ENCODE measurements at places on chromosomes 4 and X.

GRCh38 chrX:8847360-8847759, 46.2 kb upstream of the FAM9A start:
- DNase-seq = no peak

- no peak for DNase-seq
Observed at GRCh38 chrX:66915893-66916292, 277.0 kb upstream of the EDA2R start.

DNA sequence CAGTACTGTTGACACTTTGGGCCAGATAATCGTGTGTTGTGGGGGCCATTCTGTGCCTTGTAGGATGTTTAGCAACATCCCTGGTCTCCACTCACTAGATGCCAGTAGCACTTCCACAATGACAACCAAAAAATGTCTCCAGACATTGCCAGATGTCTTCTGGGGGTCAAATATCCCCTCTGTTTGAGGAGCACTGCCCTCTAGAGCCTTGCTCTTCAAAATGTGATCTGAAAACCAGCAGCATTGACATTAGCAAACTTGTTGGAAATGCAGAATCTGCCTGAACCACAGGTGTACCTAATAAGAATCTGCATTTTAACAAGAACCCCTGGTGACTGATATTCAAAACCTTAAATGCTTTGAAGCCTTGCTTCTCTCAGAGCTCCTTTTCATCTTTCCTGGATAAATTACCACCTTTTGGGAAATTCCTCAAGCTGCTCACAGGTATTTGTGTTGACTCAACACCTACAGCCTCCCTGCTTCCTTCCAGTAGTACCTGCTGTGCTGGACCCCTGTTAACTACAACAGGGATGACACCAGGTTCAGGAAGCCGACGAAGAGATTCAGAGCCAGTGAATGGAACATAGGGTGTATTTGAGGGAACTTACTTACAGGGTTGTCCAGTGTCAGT, 459.0 kb upstream of the NR3C2 start:
- no peak for DNase-seq

DNA sequence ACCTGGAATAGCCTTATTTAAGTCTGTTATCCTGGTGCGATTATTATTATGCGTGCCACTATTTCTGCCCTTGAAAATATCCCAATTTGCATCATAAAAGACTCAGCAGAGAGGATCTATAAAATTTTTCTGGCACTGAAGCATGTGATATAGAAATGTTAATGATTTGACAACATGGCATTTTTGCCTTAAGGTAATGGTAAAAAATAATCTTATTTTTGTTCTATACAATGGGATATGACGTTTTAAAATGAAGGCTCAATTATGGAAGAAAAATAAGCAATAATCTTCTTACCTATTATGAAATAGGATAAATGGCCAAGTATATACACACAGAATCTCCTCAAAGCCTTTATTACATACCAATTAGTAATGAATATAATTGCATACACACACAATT, 113.5 kb downstream of the PDGFC start:
- DNase-seq = no peak

DNA sequence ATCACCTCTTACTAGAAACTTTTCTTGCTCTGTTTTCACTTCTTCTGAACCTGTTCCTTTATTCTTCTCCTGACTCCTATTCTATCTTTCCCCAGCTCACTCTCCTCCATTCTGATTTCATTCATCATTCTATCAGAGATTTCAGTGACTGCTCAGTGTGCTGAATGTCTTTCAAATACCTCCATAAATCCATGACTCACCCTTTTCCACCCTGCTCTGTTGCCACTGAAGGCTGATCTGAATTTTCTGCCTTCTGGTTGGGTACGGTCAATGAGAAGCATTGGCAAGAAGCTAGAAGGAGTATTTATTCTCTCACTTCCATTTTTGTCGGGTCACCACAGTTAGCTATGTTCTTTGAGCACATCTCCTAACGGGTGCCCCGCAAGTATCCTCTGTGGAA, 265.9 kb downstream of the CBLL2 start:
- no peak for DNase-seq

DNA sequence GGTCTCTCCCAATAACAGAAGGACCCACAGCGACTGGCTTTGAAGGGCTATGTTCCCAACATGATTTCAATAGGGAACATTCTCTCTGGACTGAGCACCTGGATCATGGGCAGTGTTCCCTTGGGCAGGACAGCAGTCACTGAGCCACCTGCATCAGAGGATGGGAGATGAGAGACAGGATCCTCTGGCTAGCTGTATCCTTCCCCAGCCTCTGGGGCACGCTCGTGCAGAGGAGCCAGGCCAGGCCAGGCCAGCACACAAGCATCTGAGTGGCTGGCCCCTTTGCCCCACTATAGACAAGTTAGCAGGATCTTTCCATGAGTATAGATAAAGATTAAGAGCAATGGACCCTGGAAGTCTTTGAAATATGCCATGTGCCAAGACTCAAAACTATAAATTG, 66.3 kb downstream of the NEUROG2 start:
- no peak for DNase-seq

DNA sequence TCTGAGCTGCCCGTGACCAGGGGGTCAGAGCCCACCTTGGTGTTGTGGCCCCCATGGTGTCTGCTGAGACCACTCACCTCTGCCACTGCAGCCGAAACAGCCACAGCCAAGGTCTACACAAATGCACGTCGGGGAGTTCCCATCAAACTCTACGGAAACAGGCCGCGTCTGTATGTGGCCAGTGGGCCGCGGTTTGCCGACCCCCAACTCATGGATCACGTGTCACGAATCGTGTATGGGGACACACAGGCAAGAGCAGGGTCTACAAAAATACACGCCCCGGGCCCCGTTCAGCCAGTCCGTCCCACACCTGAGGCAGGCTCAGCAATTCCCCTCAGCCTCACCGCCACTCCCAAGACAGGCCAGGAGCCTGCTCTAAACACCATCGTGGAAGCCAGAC, 53.8 kb downstream of the FAM53A start:
- no peak for DNase-seq

GRCh38 chr4:106762666-106763443, 273.3 kb downstream of the DKK2 start:
- peak; percentile 72 for DNase-seq

GRCh38 chr4:123545667-123546572, 149.3 kb downstream of the SPRY1 start:
- no peak for DNase-seq

- no peak for DNase-seq
Observed at GRCh38 chrX:802846-803245, 172.3 kb downstream of the SHOX start.

- no peak for DNase-seq
Observed at GRCh38 chrX:134254511-134254910, 17.5 kb downstream of the CCDC160 start.

DNA sequence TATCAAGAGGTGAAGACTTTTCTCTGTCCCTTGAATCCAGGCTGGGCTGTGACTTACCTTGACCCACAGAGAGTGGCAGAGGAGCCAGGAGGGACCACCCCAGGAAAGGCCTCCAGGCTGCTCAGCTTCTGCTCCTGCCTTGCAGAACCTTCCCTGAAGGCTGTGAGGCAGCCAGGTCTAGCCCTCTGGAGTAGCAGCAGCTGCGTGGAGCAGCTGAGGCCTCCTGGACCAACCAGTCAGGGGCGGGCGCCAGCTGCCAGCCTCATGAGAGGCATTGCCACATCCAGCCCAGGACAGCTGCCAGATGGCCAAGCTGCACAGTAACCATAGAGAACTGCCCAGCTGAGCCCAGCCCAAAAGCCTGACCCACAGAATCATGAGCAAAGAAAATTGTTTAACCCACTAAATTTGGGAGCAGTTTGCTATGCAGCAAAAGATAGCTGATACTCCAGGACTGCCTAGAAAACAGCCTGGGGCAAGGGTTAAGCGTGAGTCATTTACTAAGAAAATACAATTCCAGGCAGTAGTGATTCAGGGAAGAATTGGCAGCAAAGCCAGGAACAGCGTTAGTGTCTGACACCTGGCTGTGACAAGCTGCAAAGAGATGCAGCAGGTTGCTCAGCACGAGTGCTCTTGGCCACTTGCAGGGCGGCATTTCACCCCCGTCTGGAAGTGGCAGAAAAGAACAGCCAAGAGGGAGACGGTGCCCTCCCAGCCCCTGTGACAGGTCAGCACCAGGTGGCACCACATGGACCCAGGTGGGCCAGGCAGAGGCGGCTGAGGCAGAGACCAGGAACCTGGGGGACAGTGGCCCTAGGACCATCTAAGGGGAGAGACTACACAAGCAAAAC, 14.7 kb upstream of the PDE6B start:
- no peak for DNase-seq

DNA sequence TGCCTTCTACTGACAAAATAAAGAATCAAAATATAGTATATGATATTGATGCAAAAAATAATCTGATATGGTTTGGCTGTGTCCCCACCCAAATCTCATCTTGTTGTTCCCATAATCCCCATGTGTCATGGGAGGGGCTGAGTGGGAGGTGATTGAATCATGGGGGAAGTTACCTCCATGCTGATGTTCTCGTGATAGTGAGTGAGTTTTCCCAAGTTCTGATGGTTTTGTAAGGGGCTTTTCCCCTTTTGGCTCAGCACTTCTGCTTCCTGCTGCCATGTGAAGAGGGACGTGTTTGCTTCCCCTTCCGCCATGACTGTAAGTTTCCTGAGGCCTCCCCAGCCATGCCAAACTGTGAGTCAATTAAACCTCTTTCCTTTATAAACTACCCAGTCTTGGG, 70.2 kb downstream of the TMEM165 start:
- DNase-seq = no peak

GRCh38 chr4:183078634-183079033, 20.4 kb upstream of the WWC2 start:
- DNase-seq = no peak

DNA sequence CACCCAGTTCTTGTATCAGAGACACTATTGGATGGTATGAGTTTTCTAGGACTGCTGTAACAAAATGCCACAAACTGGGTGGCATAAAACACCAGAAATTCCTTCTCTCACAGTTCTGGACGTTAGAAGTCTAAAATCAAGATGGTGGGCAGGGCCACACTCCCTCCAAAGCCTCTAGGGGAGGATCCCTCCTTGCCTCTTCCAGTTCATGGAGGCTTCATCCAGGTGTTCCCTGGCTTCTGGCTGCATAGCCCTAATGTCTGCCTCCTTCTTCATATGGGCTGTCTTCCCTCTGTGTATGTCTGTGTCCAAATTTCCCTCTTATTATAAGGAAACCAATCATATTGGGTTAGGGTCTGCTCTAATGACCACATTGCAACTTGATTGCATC, 38.4 kb upstream of the RASL11B start:
- no peak for DNase-seq

DNA sequence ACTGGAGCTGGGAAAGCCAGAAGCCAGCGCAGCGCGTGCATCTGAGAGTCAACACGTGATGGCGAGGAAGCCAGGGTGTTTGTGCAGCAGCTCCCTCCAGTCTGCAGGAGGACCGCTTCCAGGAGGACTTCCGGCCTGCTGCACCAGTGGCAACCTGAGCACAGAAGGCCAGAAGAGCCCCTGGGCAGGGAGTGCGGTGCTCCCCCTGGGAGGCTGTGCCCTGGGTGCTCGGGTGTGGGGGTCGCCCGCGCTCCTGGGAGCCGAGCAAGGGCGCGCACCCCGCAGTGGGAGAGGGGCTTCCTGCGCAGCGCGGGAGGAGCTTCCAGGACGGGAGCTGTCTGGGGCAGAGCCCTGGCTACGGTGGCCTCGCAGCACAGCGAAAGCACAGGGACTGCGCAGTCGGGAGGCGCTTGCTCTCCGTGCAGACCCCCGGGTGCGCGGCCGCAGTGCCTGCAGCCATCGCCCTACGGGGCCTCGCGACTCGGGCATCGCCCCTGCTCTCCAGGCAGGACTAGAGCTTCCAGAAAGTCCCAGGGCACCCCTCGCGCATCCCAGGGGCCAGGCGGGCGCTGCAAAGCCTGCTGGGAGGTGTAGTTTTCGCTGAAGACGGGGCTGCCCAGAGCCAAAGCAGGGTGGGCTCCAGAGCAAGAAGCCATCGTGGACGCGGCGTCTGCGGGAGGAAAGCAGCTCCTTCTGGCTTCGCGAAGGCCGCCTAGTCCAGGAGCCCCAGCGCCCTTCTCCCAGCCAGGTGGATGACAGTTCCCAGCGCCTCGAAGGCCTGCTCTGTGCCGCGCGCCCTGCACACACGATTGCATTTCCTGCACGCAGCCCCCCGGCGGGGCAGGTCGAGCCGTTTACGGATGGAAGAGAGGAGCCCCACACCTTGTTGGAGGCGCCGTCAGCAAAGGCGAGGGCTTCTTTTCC, 24.1 kb upstream of the WFS1 start:
- DNase-seq = no peak

DNA sequence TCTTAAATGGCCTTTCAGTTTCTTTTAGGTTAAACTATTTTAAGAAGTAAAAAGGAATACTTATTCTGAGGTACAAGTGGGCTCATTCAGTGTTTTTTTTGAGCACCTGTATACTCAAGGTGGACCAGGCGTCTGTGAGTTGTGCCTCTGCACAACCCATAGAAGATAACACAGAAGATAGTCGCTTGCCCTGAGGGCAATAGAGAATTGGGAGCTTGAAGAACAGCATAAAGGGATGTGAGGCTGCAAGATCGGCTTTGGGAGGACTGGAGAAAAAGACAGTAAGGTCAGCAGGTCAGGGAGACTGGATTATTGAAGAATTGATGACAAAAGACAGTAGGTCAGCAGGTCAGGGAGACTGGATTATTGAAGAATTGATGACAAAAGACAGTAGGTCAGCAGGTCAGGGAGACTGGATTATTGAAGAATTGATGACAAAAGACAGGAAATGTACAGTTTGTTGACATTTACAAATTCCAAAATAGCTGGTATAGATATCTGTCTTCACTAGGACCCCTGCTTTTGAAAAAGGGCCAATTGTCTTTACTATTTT, 3.1 kb downstream of the CPE start:
- peak; percentile 30 for DNase-seq

GRCh38 chr4:13349096-13349495, 135.0 kb downstream of the RAB28 start:
- no peak for DNase-seq

GRCh38 chrX:112137276-112137675, 54.7 kb upstream of the TRPC5 start:
- DNase-seq = no peak

DNA sequence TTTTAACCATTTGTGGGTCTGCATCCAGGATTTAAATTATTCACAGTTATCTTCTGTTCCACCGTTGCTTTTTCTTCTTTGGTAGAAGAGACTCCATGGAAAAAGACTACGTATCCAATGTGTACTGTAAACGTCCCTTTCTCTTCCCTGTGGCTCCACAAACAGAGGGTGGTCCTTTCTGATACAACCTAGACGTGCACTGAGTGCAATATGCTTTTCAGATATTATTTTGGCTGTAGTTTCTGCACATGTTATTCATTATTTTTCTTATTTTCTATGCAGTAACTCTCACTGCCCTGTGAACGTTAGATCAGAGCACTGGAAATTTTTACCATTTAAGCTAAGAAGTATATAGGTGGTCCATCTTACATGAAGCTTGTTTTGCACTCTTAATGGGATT, 72.7 kb downstream of the SHISA3 start:
- no peak for DNase-seq

All from NCI-H446 treated with DMSO at 0.1 percent for 48 hours (cell line).